Pulmonary artery endothelial cell (primary cell): ENCODE measurements at places on chromosomes 1 and 21. TPM values are rescaled to one million over a fixed set of nuclear protein-coding genes. Genes with fewer than 3 reads are reported as not detected.

The PDPN gene
- not detected in 2 replicates for total RNA-seq

The CLCA4 gene
- total RNA-seq: under 0.01 TPM in 1 of 2 replicates, not detected in the other

The UTS2 gene
- not detected in 2 replicates for total RNA-seq

The EIF3I gene
- 361 and 372 TPM in 2 replicates for total RNA-seq

The PAPPA2 gene
- 0.40 and 2.2 TPM in 2 replicates for total RNA-seq

The PLA2G5 gene
- total RNA-seq: 0.07 and 0.18 TPM in 2 replicates

The AVPR1B gene
- total RNA-seq: not detected in 2 replicates

The ASTN1 gene
- total RNA-seq: under 0.01 TPM in 1 of 2 replicates, not detected in the other

The CHAF1B gene
- 5.1 and 8.2 TPM in 2 replicates for total RNA-seq

The LAD1 gene
- total RNA-seq: not detected in 2 replicates

GRCh38 chr21:36815284-36815683, 116.4 kb downstream of the SIM2 start:
- DNase-seq: no peak

DNA sequence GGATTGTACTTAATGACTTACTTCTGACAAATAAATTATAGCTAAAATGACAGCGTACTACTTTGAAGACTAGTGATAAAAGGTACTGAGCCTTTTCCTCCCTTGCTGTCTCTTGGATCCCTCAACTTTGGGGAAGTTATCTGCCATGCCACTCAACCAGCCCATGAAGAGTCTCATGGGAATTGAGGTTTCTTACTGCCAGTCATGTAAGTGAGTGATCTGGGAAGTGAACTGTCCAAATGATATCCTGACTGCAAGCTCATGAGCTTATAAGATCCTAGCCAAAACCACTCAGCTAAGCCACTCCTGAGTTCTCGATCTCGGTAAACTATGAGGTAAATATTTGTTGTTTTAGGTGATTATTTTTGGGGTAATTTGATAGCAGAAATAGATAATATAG, 247.8 kb downstream of the NCAM2 start:
- DNase-seq: no peak

DNA sequence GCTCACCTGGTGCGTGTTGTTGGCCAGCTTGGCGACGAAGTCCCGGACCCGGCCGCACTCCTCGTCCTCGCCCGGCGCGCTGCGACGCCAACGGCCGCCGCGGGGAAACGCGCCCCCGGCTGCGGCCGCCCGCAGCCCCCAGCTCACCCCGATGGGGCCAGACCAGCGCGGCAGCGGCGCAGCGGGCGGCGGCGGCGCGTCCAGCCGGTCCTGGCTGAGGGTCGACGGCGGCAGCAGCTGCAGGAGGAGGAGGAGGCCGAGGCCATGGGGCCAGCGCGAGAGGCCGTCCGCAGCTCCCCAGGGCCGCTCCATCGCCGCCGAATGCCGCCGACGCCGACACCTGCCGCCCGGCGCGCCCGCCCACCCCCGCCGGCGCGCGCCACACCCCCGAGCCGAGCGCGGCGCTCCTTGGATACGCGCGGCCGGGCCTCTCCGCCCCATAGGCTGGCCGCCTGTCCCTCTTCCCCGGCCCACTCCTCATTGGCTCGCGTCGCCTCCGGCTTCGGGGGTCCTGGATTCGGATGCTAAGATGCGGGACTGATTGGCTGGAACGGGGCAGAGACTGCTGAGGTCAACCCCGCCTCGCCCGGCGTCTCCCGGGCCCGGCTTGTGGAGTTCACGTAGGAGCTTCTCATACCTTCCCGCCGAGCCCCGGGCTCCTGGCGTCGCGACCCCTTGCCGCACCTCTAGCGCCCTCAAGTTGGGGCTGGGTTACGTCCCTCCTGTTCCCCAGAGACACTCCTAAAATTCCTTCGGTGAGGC, at the start of gene SORT1:
Gene SORT1, minus strand, starts transcription at position 338 of the 762 bp plus-strand sequence. Its CDS starts 26 bp downstream, at position 312.
- peak; percentile 47 for DNase-seq

DNA sequence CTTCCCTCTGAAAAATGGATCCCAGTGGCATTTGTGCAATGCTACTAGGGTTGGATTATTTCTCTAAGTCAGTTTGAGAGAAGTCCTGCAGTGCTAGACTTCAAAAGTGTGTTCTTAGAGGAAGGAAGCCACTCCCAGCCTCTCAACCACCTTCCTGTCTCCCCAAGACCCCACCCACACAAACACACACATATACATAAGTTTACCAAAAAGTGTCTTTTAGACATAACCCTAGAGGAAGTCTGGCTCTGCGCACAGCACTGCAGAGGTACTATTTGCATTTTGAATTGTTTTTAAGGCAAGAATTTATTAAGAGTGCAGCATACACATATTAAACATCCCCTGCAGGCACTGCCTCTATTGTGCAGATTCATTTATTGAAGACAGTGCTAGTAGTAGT, 127.3 kb downstream of the HHIPL2 start:
- no peak for DNase-seq

DNA sequence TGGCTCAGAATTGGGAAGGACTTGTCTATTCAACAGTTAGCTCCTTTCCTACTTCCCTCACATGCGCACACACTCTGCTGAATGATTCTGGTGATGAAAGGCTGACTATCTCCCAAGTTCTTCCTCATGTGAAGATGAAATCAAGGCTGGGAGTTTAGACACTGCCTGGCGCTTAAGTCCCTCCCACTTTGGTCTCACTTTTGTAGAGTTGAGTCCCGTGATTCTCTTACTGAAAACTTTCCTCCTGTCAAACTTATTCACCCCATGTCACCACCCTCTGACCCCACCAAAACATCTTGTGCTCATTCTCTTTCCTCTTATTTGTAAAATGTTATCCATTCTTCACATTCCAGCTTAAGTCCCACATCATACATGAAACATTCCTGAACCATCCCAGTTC, 8.4 kb upstream of the MRPS6 start:
- no peak for DNase-seq

DNA sequence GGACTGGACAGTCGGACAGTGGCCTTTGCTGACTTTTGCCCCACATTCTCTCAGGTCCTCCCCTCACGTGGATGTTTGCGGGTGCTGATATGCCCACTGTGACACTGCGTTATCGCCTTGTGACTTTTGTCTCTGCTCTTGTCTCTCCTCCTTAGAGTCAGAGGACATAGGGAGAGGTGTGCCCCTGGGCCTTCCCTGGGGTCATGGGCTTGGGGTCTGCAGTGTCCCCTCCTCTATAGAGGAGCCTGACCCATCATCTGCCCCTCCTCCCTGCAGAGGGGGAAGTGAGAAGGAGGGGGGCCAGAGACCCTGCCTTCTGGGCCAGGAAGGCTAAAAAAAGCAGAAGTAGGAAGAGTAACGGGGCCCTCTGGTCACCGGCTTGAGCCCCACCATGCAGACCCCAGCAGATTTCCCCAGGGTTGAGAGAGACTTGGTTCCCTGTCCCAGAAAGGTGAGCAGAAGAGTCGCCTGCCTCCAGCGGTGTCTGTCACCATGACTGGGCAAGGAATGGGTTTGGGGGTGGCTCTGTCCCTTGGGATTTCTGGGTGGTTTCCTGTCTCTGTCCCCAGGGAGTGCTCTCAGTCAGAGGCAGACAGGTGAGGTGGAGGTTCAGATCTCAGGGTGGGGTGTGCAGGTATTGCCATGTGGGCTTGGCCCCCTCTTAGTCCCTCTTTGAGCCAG, 13.3 kb downstream of the RPS6KA1 start:
- no peak for DNase-seq

DNA sequence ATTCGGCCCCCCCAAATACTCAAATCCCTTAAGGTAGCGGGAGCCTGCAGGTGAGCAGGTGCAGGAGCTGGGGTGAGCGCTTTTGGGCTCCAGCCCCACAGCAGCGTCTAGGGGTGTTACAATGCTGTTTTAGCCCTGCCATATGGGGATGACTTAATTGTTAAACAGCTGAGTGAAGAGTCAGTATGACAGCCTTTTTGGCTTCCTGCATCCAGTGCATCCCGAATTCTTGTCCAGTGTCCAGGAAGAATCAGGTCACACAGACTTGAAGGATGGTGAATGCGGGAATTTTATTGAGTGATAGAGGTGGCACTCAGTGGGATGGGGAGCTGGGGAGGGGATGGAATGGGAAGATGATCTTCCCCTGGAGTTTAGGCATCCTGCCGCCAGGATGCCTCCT, 30.4 kb upstream of the HHAT start:
- DNase-seq: no peak

DNA sequence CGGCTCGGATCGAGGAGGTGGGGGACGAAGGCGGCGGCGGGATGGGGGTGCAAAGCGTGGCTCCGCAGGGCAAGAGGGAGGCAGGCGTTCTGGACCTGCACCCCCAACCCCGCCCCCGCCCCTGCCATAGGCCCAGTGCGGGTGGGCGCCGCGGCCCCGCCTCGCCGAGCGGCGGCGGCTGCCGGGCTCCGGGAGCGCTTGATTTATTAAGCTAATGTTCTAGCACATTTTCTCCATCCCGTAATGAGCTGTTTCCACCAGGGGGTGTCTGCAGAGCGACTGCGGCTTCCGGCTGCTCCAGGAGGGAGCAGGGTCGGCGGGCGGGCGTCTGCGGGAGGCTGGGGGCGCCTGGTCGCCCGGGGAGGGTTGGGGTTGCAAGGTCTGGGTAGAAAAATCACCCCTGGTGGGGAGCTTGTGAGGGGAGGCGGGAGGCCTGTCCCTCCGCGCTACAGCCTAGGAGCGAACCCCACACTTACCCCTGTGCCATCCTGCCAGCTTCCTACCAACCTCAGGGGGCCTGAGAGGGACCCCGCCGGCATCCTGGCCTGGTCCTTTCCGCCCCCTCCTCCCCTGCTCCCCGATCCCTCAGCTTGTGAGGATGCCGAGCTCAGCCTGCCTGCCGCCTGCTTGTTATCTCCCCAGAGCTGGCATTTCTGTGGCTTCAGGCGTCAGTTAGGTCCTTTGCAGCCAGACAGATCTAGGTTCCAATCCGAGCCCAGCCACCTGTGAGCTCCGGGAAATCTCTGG, 48.5 kb upstream of the ACOT11 start:
- no peak for DNase-seq

DNA sequence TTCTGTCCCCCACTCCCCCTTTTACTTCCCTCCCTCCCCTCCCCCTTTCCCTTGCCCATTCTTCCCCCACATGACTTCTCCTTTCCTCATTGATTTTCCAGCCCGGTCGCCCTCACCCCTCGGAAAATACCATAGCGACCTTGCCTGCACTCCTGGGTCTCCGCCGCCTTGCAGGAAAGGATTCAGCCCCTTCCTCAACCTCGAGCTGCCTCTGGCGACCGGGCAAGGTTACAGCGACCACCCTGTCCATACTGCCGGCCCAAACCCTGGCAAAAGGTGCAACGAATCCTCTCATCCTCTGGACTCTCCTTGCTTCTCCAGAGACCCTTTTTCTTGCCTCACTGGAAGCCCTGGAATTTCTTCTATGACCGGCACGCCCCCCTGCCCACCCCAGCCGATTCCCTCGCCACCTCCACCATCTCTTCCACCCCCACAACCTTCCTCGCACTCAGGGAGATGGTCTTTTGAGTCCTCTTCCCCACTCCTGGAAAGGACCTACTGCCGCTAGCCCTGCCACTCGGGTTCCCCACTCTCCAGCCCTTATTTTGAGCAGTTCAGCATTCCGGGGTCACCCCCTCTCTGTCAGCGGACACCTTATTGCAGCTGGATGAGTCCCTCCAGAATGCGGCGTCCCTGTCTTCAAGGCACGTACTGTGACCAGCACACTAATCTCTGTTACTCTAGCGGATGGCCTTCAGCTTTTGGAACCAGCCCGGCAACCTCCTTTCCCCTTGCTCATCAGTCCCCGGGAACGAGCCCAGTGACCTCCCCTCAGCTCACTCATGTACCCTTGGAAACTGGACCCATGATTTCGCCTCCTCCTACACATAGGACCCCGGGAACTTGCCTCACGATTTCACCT, 846 bp downstream of the NSUN4 start:
- no peak for DNase-seq

- DNase-seq: no peak
Observed at GRCh38 chr1:173917149-173917548, at the start of gene SERPINC1. Gene SERPINC1 (minus strand): TSS chr1:173917327. CDS start chr1:173917259, 68 bp downstream.

DNA sequence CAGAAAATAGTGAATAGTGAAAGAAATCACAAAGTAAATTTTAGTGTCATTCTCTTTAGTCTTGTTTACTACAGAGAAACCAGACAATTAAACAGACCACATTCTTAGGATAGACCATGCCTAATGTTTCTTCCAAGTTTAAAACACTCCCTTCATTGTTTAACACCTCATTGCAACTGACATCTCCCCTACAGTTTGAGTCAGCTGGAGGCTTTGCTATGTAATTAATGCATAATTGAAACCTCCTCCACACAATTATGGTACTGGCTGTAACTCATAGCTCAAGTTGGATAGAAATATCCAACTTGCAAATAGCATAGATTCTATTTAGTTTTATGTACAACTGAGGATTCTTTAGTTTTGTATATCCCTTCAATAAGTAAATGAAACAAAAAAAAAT, 35.2 kb upstream of the B3GALT2 start:
- DNase-seq: no peak

- no peak for DNase-seq
Observed at GRCh38 chr1:214574598-214575411, 23.4 kb upstream of the PTPN14 start.

DNA sequence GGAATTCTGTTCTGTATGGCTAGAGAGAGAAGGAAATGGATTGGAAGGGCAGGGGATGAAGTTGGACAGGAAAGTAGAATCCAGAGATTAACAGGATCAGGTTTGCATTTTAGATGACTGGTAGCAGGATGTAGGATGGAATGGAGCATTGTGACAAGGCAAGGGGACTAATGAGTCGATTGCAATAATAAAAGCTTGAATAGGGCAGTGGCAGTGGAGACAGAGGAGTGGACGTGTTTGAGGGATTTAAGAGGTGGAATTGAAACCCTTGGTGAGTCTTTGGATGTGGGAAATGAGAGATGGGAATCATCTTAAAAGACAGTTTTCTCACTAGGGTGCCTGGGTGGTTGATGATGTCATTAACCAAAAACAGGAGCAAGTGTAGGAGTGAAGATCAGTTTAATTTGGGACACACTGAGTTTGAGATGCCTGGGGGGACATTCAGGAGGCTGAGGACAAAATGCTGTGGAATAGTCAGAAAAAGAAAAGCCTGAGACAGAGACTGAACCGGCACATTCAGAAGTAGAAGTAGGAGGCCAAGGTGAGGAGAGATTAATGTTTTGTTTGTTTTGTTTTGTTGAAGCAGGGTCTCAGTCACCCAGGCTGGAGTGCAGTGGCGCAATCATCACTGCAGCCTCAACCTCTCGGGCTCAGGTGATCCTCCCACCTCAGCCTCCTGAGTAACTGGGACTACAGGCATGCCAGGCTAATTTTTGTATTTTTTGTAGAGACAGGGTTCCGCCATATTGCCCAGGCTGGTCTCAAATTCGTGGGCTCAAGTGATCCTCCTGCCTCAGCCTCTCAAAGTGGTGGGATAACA, 29.1 kb upstream of the C1orf146 start:
- no peak for DNase-seq

DNA sequence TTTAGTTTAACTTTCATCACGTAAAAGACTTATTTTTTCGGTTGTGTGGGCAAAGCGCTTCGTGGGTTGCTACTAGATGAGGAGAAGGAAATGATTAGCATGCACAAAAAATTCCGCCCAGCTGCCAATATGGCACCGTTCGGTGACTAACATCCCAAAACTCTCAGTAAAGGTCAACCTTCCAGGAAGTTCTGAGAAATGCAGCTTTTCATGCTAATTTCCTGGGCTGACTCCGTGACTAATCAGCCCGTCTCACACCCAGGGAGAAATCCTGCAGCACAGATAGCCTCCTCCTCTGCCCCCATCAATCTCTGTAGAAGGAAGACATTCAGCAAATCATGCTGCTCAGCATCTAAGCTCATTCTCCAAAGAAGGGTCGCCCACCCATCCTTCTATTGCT, 34.1 kb downstream of the TMCO4 start:
- DNase-seq: peak; percentile 84
